ENCODE measurements at places on chromosomes 3 and 15.

DNA sequence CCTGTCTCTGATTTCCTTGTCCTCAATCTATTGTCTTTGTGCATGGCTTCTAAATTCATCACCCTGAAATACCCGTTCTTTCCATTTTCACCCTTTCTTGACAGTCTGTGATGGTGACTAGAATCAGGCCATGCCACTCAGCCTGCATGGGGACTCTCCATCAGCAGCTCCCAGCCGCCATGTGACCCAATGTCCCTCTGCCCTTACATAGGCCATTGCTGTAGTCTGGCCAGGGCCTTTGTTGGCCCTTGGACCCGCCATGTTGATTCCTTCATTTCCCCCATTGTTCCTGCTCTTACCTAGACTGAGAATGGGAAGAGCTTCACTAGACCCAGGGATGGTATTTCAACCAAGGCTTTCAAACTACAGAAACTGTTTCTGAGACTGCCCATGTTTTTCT, 45.8 kb downstream of the SPSB4 start:
- no peak for DNase-seq

- DNase-seq, result peak; percentile 34
Measured at GRCh38 chr15:35289024-35289617, 204.0 kb upstream of the NANOGP8 start.

DNA sequence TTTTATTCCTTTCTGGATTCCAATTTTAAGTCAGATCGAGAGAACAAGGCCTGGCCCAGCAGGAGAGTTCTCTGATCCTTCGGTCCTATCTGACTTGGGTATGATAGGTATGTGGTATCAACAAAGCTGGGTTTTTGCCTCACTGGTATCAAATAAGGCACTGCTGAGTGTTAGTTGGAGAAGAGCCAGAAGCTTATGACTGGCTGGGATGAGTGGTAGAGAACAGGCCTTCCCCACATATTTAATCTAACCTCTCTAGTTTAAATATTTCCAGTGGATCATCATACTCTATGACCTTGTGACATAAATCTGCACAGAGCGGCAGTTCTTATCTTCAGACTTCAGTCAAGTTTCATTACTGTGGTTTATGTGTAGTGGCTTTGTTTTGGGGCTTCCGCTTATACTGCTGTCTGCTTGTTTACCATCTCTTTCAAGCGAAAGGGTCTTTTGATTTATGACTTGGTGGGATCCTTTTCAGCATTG, 164.5 kb downstream of the PTPRG start:
- DNase-seq, result no peak

DNA sequence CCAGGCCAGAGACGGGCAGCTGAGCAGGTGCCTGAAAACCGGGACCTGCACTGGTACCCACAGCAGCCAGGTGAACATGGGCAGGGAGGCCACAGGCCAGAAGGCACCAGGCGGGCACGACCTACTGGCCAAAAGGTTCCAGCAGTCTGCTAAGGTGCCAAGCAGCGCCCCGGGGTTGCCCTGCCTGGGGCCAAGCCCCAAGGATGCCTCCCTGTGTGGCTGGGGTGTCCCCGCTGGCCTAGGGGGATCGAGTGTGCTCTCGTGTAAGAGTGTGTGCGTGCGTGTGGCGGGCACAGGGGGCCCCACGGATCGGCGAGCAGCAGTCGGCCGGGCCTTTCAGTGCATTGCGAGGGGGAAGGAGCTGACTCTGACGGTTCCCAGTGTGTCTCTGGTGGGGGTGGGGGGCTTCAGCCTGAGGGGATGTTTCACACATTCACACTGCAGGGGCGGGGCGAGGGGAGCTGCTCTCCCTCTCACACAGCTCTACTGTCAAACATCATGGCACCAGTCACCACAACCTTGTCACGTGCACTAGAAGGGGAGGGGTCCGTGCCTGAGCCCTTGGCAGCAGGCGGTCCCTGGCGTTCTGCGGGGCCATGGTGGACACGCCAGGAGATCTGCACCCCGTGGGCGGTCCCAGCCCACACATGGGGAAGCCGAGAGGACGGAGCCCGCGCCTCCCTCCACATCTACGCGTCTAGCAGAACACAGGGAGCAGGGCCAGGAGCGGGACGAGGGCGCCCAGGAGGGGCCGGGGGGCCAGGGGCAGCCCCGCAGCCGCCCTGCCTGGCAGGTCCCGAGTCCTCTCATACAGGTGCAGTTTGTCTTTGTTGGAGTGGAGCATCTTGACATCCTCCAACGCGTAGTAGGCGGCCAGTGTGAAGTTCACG, 44.5 kb downstream of the RGMA start:
- DNase-seq, result no peak

GRCh38 chr15:28876131-28876844, 9.5 kb upstream of the APBA2 start:
- DNase-seq, result no peak

- peak; percentile 5 for DNase-seq
Measured at GRCh38 chr3:103006526-103007183, 571.8 kb downstream of the ZPLD1 start.
